Dermis microvascular lymphatic vessel endothelial cell (primary cell): ENCODE measurements at places on chromosomes 5 and 9.

GRCh38 chr5:40446910-40447309, 232.8 kb upstream of the PTGER4 start:
- no peak for DNase-seq

GRCh38 chr9:107174441-107174840, 108.6 kb upstream of the RAD23B start:
- no peak for DNase-seq

DNA sequence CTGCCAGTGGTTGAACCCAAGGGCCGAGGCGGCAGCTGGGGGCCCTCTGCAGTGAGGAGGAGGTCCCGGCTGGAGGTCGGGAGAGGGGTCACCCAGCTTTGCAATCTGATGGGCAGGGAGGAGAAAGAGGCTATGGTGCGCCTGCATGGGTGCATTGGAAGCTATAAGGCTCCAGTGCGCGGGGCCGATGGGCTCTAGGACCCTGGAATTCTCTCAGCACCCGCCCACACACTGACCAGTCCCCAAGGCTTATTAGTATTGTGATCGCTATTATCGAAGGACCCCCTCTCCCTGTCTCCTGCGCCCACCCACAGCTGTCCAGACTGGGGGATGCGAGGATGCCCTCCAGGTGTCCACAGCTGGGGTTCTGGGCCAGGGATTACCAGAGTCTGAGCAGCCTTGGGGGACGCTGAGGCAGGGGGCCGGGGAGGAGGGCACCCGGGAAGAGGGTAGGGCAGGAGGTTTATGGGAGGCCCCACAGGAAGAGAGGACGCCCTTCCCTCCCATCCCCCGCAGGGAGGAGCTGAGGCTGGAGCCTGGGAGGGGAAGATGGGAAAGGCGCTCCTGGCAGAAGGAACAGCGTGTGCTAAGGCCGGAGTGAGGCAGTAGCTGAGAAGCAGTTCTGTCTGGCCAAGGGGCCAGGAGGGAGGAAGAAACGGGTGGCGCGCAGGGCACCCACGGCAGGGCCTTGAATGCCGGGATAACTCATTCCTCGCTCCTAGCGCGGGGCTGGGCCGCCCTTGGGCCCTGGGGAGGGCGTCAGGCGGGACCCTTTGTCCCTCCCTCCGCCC, 24.2 kb downstream of the C9orf50 start:
- DNase-seq = no peak

DNA sequence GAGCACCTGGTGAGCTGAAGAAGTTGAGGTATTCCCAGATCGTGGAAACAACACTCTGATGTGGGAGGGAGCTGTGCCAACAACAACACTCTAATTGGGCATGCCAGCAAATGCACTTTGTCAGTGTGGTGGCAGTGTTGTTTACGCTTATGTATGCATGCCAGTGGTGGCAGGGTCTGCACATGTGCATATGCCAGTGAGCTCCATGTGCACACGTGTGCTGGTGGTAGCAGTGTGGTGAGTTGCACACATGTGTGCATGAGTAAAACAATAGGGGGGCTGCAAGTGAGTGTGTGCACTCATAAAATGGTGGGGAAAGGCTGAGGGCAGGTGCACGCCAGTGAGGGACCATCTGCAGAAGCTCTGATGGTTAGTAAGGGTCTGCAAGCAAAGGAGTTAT, 134.2 kb downstream of the DMRTA1 start:
- no peak for DNase-seq

GRCh38 chr5:90434116-90434714, 24.7 kb upstream of the CETN3 start:
- no peak for DNase-seq

DNA sequence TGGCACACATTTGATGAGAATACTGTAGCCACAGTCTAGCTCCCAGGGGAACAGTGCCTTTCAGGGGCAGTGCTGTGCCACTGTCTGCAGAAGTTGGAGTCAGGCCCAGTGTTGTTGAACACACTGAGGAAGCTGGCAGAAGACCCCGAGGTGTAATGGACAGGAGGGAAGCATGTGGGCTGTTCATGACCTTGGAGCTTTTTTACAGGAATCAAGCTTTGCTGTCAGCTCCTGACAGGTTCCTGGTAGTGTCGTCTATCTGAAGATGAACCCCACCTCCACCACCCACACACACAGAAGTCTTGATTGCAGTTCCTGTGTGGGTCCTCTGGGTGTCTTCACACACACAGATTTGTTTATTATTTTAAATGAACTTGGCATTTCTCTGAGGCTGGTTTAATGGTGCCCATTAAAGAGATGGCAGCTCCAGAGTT, 40.3 kb upstream of the TNFAIP8 start:
- DNase-seq = peak; percentile 47
